Nucleus accumbens (tissue), 56 donors: ENCODE measurements at places on chromosomes 5 and 9.

DNA sequence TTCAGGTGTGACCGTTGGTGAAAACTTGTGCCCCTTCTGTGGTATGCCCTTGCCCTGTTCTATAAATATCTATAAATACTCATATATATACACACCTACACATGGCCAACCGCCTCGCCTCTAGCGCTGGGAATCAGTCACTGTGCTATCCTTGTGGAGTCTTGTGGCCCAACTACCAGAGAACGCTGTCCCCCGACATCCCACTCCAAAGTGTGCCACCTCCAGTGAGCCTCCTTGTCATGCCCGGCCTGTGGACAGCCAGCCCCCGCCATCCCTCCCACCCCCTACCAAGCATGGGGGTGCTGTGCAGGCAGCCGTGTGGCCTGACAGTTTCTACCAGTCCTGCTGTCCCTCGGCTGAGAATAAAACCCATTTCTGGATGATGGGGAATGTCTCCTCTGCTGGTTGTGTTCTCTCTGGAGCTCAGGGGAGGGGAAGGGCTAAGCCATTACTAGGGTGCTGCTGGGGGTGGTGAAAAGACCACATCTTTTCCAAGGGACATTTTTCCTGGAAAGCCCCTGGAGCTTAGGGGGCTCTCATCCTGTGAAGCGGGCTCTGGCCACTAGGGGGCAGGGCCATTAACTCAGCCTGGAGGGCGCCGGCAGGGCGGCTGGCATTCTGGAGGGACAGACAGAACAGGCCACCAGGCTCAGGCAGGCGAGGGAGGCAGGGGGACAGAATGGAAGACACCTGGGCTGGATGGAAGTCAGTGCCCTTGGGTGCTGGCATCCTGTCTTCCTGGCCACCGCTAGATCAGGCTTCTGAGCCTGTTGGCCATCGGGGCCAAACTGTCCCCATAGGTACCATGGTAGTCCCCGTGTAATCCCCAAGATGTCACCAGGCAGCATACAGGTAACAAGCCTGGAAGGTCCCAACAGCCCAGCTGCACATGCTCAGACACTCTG is 20.7 kb downstream of the GOLGA2 start:
- peak; percentile 16 for DNase-seq

- DNase-seq: no peak
These were observed 45.4 kb downstream of the ABCA1 start for GRCh38 chr9:104882566-104882965.

DNA sequence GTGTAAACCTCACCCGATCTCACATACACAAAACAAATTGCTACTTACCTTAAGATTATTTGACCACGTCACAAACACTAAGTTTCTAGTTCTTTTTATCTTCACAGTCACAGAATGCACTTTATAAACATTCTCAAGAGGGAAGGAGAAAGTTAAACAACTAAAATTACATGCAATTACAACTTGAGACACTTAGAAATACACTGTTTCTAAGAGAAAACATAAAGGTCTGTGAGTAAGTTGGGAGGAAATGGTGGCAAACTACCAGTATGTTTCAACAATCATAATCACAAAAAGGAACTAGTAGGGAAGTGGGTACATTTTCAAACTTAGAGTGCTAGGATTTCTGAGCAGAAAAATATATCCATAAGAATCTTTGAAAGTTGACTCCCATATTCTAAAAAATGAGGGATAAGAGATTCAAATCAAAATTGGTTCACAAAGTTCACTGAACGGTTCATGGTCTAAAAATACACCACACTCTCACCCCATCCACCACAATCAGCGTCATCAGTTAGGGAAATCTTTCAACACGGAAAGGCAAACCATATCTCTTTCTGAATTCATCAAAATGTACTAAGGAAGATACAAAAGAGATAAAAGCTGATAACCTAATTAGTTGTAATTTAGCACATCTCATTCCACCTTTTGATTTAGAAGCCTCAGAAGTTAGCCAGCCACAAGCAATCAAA is 182.6 kb downstream of the BNC2 start:
- no peak for DNase-seq

GRCh38 chr5:98363157-98363556 is 410.3 kb upstream of the RGMB start:
- DNase-seq: no peak

GRCh38 chr5:59598547-59598874 is 295.0 kb downstream of the PDE4D start:
- DNase-seq: no peak

DNA sequence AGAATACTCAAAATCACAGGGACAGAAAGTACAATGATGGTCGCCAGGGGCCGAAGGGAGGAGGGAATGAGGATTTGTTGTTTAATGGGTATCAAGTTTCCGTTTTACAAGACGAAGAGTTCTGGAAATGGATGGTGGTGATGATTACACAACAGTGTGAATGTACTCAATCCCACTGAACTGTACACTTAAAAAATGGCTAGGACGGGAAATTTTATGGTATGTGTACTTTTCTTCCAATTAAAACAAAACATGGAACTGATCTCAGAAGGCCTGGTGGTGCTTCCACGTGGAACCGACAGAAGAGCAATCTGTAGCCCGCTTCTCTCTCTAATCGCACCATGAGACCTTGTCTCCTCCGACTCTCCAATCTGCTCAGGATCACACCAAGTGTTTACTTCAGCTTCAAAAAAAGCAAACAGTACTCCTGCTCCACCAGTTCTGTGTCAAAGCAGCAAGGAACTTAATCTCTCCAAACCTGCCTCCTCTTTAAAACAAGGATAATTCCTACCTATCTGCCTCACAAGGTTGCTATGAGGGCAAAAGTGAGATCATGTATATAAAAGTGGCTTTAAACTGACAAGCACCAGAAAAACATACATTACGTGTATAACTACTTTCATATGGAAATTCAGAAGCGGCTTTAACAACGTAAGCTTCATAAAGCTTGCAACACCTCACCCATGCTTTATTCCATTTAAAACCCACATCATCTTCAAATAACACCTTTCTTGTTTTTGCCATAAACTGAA is 2.1 kb downstream of the ECPAS start:
- no peak for DNase-seq

DNA sequence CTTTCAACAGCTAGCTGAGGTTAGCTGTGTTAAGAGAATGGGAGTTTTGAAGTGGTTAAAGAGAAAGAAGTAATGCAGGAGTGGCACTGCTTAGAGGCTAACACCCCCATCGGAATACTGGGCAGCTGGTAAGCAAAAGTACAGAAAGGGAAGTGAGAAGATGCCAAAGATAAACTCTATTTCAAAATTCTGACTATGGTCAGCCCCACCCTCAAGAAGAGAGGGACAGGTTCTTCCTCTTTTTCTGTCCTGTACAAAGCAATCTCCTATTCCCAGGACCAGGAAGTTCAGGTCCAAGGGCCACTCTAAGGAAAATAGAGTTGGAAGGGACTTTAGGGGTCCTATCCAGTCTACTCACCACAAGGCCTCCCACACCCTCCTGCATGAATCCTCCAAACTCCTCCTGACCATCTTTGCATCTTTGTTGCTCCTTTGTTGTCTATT is 45.9 kb upstream of the JAK2 start:
- no peak for DNase-seq

GRCh38 chr9:86219606-86220005 is 39.9 kb downstream of the C9orf153 start:
- no peak for DNase-seq

- DNase-seq: no peak
These were observed 145.9 kb upstream of the ZNF608 start for GRCh38 chr5:124892185-124892848.

DNA sequence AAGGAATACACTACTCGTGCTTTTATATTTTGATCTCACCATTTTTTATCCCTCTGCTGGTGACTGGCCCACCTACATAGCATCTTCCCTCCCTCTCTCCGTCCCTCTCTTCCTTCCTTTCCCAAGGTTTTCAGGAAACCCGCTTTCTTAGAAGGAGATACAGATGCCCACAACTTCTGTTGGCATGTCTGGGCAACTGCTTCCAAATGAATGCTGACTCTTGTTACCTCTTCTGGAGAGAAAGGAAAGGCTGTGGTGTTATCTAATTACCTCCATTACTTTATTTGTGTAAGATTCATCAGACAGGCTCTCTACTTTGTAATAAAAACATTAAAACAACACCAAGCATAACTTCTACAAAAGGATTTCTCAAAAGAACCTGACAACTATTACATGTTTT is 20.2 kb downstream of the FANCC start:
- no peak for DNase-seq

DNA sequence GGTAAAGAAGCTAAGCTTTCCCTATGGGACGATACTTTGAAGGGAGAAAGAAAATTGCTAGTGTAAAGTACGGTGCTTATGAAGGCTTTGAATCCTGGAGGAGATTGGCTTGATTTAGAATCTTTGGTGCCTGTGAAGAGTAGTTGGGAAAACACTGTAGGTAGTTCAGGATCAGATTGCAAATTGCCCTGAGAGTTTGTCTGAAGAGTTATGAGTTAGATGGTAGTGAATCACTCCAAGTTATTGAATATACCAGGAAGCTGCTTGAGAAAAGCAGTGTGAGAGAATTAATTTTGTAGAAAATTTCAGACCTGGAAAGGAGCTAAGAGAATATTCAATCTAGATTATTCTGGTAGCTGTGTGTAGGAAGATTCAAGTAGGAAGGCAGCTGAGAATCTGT is 11.5 kb downstream of the MAN2A1 start:
- no peak for DNase-seq

- DNase-seq: no peak
These were observed 193.0 kb downstream of the AOPEP start for GRCh38 chr9:94919376-94920098.

DNA sequence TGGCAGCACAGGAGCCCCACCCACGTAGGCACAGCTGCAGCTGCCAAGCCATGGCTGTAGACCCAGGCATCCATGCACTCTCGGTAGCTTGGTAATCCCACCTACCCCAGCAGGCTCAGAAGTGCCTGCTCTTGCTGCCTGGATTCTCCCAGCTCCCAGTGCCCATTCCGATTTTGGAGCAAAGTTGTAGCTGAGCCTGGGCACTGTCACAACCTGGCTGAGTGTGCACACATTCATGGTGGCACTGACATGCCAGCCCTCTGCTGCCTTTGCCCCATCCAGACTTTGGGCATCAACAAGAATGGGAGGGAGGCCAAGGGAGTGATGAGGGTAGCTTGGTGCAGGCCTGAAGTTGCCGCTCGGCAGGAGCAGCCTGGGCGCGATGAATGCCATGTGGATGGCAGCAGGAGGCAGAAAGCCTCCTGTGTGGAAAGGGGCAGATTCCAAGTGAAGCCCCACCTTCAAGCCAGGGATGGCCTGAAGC is 936.6 kb upstream of the PTPRD start:
- no peak for DNase-seq

DNA sequence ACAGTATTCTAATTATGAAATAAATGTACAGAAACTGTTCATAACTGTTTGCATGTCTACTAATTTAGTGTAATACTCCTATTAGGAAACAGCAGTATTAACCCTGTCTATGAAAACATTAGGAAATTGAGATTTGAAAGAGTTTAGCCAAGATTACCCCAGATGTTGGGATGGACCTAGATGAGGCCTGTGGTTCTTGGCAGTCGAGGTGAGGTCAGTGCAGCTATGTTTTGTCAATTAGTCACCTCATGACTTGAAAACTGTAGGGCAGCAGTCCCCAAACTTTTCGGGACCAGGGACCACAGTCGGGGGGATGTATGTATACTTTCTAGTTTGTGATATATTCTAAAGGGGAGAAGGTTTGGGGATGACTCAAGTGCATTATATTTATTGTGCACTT is 4.7 kb downstream of the LNPEP start:
- DNase-seq: no peak

GRCh38 chr5:93099902-93100347 is 481.1 kb downstream of the NR2F1-AS1 start:
- DNase-seq: no peak
